ENCODE measurements at places on chromosomes 11 and 22.
A peak's percentile ranks its signal among the peaks of the same experiment; 100 is the strongest.

GRCh38 chr11:38718659-38719058, 2120.6 kb upstream of the RAG2 start:
- no peak overlapping the region for H3K27ac ChIP-seq
- no peaks in the 10 kb centered on the region for H3K4me1 ChIP-seq
- H3K36me3 ChIP-seq: no peaks in the 10 kb centered on the region
- no peak for DNase-seq
- H3K27me3 ChIP-seq: no peaks in the 10 kb centered on the region
- H3K4me3 ChIP-seq: no peak overlapping the region

DNA sequence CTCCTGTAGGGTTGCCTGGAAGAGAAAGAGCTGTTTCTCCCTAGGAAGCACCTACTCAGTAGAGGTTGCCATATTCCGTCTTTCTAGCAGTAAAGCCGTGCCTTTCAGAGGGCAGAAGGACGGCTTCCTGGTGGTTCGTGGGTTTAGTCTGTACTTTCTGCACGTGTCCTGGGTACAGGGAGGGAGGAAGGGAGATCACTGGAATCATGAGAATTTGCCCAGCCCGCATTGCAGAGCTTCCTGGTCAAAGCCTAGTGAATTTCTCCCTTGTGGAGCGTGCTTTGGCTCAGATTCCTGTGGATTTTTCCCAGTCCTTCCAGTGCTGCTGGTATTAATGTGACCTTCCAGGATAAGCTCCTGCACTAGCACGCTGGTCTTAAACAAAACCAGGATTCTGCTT, 44.9 kb downstream of the GRAMD1B start:
- peaks cover 27% of the 10 kb centered on the region for H3K4me1 ChIP-seq
- no peak overlapping the region for H3K27ac ChIP-seq
- peaks cover 8% of the 10 kb centered on the region for H3K36me3 ChIP-seq
- no peak overlapping the region for H3K4me3 ChIP-seq
- DNase-seq: no peak

- H3K27ac ChIP-seq: peak overlapping the region; percentile 96
- peaks cover 27% of the 10 kb centered on the region for H3K4me1 ChIP-seq
- no peaks in the 10 kb centered on the region for H3K27me3 ChIP-seq
- peaks cover 10% of the 10 kb centered on the region for H3K36me3 ChIP-seq
These were observed 2.0 kb downstream of the RIC8A start for GRCh38 chr11:209275-210121.

- no peak overlapping the region for H3K27ac ChIP-seq
- H3K4me3 ChIP-seq: no peak overlapping the region
- no peaks in the 10 kb centered on the region for H3K27me3 ChIP-seq
These were observed 8.0 kb downstream of the CRY2 start for GRCh38 chr11:45855308-45855707.

- H3K27me3 ChIP-seq: no peaks in the 10 kb centered on the region
- no peak overlapping the region for H3K27ac ChIP-seq
- H3K4me1 ChIP-seq: peaks cover 11% of the 10 kb centered on the region
- DNase-seq: no peak
These were observed 24.7 kb downstream of the CEP295 start for GRCh38 chr11:93686226-93686625.

- H3K36me3 ChIP-seq: no peaks in the 10 kb centered on the region
- H3K4me3 ChIP-seq: no peak overlapping the region
- H3K4me1 ChIP-seq: no peaks in the 10 kb centered on the region
- H3K27ac ChIP-seq: no peak overlapping the region
These were observed 57.6 kb downstream of the GRIA4 start for GRCh38 chr11:105667441-105667840.

GRCh38 chr11:61883947-61884346, 7.4 kb downstream of the FADS3 start:
- H3K4me3 ChIP-seq: no peak overlapping the region
- H3K4me1 ChIP-seq: peaks cover 2% of the 10 kb centered on the region
- no peak for DNase-seq
- peaks cover 1% of the 10 kb centered on the region for H3K27me3 ChIP-seq
- no peak overlapping the region for H3K27ac ChIP-seq
- no peaks in the 10 kb centered on the region for H3K36me3 ChIP-seq

DNA sequence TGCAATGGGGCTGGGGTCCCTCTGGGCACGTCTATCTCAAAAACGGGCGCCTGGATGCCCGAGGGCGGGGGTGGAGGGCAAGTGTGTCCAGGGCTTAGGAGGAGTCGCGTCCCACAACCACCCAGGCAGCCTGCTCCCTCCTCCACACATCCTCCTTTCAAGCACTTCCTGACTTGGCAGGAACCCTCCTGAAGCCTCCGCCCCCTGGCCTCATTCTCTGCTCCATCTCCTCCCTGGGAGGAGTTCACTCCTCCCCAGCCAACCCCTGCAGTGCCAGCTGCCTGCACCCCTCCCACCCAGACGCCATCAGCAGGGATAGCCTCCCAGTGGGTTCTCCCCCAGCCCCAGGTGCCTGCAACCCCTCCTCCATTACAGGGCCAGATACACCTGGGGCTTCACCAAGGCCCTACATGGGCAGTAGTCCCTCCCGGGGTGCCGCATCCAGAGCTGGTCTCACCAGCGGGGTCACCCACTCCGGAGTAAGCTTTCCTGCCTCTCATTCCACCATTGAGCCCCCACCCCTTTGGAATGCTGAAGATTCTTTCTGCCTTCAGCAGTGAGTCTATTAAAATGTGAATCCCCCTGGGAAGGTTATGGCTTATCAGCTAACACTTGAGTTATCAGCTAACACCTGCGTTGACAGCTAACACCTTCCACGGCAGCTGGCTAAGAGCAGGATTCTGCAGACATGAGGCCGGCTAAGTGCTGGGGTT, 24.4 kb downstream of the RTN4R start:
- H3K4me1 ChIP-seq: peaks cover 35% of the 10 kb centered on the region
- H3K4me3 ChIP-seq: peak overlapping the region; percentile 77
- peak; percentile 70 for DNase-seq
- no peaks in the 10 kb centered on the region for H3K27me3 ChIP-seq
- no peaks in the 10 kb centered on the region for H3K36me3 ChIP-seq
- H3K27ac ChIP-seq: peak overlapping the region; percentile 96

GRCh38 chr11:125148011-125148410, 16.5 kb upstream of the PKNOX2 start:
- DNase-seq: no peak
- no peaks in the 10 kb centered on the region for H3K36me3 ChIP-seq
- no peak overlapping the region for H3K4me3 ChIP-seq
- no peak overlapping the region for H3K27ac ChIP-seq
- H3K27me3 ChIP-seq: peaks cover 21% of the 10 kb centered on the region
- no peaks in the 10 kb centered on the region for H3K4me1 ChIP-seq
